ENCODE measurements at places on chromosomes 2 and 18.

- DNase-seq, result no peak
These were observed 24.6 kb downstream of the GCG start for GRCh38 chr2:162127422-162127821.

DNA sequence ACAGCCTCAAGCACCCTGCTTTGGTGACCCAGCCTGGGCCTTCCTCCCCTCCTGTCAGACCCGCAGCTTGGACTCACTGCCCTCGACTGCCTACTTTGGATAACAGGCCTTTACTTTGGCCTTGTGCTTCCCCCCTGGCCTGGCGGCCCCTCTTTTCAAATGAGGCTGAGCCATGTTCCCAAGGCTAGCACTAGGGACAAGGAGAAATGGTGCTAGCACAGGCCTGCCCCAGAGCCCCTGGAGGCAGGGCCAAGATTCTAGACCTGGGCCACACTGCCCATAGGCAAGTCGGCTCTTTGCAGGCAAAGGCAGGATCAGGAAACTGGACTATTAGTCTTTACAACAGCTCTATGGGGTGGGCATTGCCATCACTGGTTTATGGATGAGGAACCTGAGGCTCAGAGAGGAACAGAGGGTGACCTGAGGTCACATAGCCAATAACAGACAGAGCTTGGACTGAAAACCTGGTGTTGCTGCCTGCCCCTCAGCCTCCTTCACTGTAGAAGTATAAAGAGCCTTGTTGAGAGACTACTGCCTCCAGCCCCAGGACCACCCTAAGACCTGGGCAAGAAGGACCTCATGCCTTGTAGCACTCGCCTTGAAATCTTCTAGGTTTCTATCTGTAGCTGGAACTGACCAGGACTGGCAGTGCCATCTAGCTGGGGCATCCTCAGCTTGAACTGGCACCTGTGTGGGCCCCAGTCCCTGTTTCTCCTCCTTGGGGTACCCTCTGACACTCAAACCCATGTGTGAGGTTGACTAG lies 266.3 kb downstream of the DYSF start:
- DNase-seq, result no peak

GRCh38 chr18:3520230-3521085 lies 70.5 kb downstream of the TGIF1 start:
- DNase-seq, result no peak

DNA sequence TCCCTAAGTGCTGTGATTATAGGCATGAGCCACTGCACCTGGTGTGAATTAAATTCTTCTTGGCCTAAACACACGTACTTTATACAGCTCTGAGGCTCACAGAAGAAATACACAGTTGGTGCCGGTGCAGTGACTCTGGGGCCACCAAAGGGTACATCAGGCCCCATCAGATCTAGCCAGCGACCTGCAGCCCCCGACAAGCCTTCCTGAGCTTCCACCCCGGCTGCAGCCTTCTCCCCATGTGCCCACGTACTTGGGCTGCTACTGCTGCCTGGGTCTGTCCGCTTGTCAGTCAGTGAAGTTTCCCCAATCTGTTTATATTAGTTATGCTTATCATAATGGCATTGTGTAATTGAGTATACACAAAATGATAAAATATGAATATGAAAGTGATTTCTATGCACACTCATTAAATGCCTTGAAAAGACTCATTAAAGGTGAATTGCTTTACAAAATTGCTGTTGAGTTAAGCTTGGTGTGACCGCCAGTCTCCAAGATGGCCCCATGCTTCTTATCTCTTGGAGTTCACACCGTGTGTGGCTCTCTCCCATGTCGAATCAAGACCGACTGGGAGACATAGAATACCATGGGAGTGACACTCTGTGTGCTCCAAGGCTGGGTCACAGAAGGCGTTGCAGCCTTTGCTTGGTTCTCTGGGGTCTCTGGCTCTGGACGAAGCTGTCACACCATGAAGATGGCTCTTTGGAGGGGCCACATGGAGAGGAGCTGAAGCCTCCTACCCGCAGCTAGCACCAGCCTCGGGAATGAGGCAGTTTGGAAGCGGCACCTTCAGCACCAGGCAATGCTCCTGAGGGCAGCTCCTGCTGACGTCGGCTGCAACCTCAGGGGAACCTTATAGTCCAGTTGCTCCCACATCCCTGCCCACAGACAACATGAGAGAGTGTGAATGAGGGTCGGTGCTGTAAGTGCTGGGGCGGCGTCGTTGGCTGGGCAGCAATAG lies 29.2 kb upstream of the HPCAL1 start:
- no peak for DNase-seq

DNA sequence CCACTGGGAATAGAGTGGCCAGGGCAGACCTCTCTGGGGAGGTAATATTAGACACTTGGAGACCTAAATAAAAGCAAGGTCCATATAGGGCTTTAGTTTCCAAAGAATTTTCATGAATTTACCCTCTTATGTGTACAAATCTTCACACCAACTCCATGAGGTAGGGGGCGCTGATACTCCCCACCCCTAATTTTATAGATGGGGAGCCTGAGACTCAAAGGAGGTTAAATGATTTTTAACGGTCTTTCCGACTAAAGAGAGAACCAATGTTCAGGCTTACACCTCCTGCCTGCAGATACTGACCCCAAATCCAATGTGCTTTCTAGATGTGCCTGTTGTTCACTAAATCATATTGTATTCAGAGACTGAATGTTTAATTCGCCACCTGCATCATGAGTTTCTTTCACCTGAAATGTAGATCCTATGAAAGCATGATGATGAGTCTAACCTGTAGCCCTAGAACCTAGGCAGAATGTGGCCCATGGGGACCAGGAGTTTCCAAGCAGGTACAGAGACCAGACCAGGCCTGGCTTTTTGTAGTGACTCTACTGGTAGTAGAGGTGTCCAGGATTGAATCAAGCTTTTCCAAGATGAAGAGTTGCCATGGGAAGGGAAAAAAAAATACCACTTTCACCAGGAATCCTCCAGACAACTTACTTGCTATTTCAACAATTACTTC lies 16.8 kb upstream of the PAX3 start:
- DNase-seq, result no peak

DNA sequence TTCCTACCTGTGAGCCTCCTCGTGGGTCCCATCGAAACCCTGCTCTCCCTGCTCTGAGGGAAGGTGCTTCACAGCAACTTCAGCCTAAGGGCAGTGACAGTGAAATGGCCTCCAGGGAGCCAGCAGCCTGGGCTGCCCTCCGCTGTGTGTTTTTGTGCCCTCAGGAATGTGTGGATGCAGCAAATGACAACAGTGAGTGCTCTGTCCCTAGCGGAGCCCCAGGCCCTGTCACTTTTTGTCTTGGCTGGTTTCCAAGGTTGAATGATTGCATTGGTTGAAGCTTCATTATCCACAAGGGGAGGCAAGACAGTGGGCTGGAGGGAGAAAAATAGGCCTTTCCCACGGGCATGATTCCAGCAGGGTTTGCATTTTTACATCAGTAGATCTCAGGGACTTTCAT lies 42.9 kb downstream of the STON1 start:
- DNase-seq, result no peak

GRCh38 chr2:101464841-101465240 lies 10.1 kb downstream of the RFX8 start:
- DNase-seq, result no peak

DNA sequence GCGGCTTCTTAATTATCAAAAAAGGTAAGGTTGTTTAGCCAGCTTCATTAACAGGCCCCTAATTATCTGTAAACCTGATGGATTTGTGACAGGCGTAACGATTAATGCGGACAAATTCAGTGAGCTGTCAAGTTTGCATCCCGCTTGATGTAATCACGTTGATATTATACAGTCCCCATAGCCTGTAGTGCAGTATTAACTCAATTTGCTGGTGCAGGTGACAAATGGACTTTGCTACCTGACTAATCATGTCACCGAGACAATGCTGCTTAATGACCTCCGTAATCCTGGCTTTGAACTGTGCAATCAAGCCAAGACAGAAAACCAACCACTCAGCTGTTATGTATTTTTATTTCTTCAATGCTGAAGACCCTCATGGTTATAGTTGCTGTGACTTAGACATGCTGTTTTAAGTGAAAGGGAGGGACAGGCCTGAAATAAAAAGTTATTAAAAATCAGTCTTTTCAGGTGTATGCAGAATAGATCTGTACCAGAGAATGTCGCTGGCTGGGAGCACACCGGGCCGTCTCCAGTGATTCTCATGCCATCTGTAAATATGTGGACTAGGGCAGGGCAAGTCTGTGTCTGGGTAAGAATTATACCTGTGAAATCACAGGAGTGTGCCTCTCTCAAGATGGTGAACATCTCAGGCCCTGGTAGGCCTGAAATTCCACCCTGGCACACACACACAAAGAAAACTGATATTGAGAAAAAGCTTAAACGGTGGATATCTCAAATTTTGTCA lies 4.3 kb downstream of the TSHZ1 start:
- DNase-seq, result no peak

GRCh38 chr2:182368446-182368845 lies 58.4 kb downstream of the PDE1A start:
- DNase-seq, result no peak

GRCh38 chr2:152468899-152469692 lies 134.1 kb downstream of the FMNL2 start:
- no peak for DNase-seq

DNA sequence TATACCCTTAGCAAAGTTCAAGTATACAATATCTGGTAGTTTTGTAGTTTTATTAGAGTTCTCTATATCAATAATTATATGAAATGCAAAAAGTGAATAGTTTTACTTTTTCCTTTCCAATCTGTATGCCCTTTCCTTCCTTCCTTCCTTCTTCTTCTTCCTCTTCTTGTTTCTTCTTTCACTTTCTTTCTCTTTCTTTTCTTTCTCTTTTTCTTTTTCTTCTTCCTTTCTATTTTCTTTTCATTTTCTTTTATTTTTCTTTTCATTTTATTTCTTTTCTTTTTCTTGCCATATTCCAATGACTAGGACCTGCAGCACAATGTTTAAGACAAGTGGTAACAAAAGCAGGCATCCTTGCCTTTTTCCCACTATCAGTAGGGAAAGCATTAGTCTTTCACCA lies 59.8 kb downstream of the CCDC68 start:
- no peak for DNase-seq

GRCh38 chr2:145669301-145669700 lies 1149.4 kb upstream of the ZEB2 start:
- no peak for DNase-seq

DNA sequence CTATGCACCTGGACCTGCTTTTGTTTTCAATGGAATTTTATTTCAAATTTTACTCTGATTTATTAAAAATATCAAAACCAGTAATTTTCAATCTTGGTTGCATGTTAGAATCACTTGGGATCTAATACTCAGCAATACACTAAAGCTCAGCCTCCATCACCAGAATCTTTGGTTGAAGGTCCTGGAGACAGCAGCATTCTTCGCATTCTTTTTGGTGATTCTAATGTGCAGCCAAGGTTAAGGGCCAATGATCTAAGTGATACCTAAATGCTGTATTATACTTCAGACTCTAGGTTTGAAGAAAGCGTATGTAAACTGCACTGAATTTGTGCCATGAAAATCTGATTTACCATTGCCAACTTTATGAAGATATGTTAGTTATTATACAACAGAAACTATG lies 493.1 kb downstream of the XIRP2 start:
- DNase-seq, result no peak

- DNase-seq, result no peak
These were observed 45.4 kb upstream of the TMEM163 start for GRCh38 chr2:134764164-134764563.

DNA sequence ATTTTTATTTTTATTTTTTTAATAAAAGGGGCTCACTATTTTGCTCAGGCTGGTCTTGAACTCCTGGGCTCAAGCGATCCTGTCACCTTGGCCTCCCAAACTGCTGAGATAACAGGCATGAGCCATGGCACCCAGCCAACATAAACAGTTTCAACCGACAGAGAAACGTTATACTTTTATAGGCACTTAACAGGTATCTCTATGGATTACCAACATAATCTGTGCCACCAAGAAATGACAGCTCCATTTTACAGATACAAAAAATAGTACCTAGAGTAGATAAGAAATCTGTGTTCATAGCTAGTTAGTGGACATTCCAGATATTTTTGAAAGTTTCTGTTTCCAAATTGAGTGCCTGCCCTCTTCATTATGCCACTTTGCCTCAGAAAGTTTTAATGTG lies 1316.7 kb downstream of the LRP1B start:
- no peak for DNase-seq

DNA sequence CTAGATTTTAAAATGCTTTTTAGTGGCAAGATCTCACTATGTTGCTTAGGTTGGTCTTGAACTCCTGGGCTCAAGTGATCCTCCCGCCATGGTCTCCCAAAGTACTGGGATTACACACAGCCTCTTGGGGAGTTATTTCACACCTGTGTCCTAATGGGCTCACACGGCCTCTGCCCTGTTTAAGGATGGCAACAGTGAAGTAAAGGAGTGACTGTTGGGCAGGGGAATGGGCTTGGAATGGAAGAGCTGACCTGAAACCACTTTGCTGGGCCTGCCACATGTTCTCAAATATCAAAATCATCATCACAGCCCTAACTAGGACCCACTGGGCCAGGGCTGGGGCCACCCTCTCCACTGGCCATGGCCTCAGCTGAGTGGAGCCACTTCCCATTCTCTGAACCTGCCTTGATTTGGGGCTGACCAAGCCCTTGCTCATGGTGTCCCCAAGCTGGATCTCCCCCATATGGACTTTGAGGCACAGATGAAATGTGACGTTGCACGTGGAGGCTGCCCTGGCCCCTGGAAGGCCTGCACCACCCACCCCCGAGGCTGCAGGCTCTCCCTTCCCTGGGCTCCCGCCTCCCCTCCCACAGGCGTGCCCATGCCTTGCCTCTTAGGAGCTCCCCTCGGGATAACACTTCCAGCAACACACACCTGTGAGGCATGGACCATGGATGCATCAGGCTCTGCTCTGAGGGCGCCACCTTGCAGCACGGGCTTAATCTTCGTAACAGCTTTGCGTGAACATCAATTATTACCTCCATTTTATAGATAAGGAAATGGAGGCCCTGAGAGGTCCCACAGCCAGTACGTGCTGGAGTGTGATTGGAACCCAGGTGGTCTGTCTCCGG lies 71.8 kb upstream of the SMAD7 start:
- DNase-seq, result no peak

- no peak for DNase-seq
These were observed 237.0 kb downstream of the HDAC4 start for GRCh38 chr2:239163688-239164334.

DNA sequence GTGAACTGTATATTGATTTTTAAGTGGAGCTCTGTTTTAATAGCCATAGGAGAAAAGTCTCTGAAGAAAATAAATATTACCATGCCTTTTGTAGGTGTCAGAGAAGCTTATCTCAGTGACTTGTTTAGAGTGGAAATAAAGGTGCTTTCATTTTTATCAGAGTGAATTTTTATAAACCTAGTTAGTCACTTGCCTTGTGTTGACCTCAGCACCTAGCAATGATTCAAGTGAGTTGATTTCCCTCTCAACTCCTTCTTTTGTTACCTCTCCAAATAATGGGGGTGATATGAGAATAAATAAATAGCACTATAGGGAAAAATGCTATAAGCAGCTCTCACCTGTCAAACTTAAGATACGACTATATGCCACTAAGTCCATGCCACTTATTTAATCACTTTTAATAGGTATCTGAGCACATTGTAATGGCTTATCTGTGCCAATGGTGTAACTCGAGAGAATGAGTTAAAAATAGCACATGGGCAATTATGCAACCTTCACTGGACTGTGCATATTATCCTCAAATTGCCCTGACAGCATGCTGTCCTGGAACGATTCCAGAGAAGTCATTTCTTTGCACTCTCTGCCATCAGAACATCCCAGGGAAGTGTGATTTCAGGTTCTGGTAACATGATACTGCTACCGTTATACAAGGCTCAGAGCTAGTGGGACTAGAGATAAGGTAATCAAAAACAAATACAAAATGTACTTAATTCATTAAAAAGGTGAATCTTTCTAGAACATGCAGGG lies 290.8 kb downstream of the CCDC85A start:
- peak; percentile 5 for DNase-seq

- DNase-seq, result no peak
These were observed at the start of gene AGPS for GRCh38 chr2:177392373-177393202. AGPS (plus strand) TSS chr2:177392773; CDS start chr2:177392790, 17 bp downstream.

- DNase-seq, result no peak
These were observed 8.7 kb upstream of the COX7A2L start for GRCh38 chr2:42369532-42370229.

Measured in NCI-H1048 (cell line).